ENCODE measurements at places on chromosomes 6 and 20.
A peak's percentile ranks its signal among the peaks of the same experiment; 100 is the strongest.

GRCh38 chr6:120994573-120994967 lies 339.7 kb downstream of the TBC1D32 start:
- no peak for DNase-seq

DNA sequence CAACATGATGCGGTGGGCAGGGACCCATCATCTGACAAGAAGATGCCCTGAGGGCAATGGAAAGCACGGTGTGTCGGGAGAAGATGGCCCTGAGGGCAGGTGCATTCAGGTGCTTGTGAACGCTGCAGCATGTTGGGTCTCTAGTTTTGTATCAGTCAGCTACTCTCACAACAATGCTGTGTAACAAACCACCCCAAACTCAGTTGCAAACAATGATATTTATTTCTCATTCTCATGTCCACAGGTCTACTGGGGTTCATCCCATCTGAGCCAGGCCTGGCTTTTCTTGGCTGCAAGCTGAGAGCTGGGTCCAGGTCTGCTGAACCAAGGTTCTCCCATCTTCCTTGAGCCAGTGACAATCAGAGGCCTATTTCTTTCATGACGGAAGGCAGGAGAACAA lies 461.6 kb downstream of the PREX1 start:
- DNase-seq = no peak

DNA sequence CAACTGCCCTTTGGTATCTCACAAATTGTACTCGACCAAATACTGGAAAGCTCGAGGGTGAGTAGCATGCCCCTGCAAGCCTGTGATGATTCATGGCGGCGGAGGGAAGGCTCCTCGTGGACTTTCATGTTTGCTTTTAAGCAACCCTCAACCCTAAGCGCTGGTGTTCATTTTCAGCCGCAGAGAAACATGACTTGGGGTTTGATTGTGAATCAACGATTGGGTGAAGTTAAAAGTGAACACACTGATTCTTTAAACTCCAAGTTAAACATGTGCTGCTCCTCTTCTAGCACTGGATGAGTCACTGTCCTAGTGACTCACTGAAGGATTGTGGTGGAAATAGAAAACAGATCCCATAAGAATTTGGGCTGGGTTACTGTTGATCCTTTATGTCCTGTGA lies 8.3 kb downstream of the CD109 start:
- DNase-seq = no peak

DNA sequence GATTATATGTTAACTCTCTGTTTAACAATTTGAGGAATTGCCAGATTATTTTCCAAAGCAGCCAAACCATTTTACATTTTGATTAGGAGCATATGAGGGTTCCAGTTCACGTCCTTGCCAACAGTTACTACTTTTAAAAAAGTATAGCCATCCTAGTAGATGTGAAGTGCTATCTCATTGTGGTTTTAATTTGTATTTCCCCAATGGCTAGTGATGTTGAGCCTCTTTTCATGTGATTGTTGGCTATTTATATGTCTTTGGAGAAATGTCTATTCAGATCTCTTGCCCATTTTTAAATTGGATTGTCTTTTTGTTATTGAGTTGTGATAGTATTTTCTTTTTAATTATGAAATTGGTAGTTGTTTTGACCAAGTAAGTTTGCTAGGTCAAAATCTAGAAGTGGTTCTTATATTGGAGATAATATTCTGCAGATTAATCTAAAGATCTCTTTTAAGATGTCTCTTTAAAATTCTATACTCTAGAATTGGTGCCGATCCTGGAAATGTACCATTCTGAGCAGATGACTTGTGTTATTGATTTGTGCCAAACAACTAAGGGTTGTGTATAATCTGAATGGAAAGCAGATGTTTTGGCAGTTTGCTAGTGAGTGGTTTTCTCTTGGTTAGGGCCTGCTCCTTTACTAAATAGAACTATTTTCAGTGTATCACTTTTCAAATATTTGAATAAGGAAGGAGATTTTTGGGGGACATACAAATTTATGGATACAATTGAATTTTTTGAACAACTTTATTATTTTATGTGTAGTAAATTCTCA lies 99.5 kb downstream of the CDKAL1 start:
- no peak for DNase-seq

GRCh38 chr6:129490521-129491255 lies 219.3 kb downstream of the ARHGAP18 start:
- DNase-seq = peak; percentile 2

DNA sequence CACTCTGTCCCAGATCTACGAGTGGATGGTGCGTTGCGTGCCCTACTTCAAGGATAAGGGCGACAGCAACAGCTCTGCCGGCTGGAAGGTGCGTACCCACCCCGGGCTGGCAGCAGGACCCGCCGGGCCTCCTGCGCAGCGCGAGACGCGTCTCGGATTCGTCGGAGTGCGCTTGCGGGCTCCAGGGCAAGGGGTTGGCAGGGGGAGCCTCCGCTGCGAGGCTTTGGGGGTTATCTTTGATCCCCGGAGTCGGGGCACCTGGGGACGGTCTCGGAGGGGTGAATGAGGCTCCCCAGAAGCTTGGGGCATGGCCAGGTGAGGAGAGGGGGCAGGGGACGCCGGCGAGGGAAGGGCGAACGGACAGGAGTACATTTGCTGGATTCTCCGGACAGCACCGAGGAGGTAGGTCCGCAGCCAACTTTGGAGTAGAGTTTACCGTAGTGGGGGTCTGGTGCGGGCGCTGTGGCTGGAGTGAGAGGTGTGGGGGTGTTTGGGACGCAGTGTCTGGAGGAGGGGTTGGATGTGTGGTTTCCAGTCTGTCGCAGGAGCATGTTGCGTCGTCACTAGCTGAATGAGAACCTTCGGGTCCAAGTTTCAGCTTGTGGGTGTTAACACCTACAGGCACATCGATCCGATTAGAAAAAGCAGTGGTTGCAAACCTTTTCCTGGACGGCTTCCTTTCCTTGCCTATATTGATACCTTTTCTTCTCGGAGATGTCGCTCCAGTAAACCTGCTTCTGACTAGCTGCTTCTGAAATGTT lies 1.2 kb downstream of the FOXO3 start:
- no peak for DNase-seq

DNA sequence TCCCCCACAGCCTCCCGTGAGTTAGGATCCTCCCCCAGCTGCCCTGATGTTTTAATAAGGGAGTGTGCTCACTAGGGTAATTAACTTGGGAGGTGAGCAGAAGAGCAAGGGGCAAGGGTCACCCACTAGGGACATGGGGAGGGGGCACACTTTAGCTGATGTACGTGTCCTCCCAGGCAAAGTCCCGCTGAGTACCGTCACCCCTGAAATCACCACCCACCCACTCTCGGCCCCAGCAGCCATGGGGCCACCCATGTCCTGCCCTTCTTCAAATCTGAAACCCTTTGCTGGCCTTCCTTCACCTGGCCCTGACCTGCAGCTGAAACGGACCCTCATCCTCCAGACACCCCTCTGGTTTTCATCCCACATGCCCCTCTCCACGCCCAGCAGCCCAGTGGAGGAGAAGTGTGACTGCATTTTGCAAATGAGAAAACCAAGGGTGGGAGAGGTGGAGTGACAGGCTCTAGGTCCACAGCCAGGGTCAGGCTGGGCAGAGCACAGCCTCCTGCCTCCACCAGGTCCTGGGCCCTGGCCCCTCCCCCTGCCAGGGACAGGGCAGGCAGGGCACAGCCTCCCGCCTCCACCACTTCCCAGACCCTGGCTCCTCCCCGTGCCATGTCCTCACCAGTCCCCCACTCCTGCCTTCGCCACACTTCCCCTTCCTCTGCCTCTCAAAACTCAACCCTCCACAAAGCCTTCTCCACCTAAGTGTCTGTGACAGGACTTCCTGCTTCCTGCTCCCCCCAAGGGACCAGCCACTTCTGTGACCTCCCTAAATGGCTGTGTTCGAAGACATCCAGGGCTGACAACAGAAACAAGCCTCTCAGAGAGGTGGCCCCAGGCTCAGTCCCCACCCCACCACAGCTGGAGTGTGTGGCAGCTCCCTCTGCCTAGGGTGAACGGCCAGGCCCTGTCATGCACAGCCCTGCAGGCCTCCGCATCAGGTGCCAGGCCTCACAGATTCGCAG lies 15.1 kb downstream of the ACSS1 start:
- DNase-seq = no peak

DNA sequence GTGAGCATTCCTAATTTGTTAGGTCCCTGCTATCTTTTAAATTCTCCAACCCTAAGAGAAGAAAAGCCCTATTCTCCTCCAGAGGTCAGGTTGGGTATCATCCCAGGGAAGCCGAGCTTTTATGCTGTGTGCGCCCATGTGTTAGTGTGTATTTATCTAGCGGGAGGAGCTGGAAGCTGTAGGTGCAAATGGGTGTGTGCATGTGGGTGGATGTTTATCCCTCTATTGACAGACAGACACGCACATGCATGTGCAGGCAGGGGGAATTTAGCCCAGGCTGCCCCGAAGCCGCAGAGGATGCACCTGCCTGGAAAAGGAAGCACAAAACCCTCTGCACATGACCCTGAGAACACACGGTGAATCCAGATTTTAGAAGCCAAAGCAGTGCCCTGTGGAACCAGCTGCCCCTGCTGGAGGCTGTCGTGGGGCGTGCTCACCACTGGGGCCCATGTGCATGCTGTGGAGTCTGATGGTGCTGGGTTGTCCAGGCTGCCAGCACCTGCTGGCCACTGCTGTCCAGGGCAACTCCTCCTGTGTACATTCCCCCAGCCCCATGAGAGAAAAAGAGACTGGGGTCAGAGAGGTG lies 397.5 kb downstream of the TAF4 start:
- no peak for DNase-seq

DNA sequence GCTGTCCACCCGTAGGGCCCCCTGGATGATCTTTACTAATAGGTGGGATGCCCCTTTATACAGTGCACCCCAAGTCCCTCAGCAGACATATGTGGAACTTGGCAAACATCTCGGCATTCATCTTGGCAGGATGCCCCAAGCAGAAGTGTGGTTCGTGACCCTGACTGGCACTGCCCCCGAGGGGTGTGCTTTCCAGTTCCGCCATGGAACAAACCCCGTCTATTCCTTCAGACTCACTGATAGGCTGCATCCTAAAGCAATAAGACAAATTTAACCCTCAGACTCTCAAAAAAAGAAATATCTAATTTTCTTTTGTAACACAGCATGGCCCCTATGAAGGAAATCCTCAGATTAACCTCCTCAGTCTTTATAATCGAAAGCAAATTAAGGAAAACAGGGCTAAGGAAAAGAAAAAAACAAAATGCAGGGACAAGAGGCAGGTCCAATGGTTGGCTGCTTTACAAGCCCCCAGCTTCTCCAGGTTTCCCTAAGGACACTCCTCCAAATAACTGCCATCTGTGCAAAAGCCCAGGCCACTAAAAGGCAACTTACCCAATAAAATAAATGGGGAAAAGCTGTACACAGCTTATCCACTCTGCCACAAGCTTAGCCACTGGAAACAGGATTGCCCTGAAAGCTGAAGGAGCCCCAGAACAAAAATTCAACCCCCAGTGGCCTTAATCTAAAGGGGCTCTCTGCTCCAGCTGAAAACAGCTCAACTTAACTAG lies 30.5 kb upstream of the RIPK1 start:
- DNase-seq = no peak

DNA sequence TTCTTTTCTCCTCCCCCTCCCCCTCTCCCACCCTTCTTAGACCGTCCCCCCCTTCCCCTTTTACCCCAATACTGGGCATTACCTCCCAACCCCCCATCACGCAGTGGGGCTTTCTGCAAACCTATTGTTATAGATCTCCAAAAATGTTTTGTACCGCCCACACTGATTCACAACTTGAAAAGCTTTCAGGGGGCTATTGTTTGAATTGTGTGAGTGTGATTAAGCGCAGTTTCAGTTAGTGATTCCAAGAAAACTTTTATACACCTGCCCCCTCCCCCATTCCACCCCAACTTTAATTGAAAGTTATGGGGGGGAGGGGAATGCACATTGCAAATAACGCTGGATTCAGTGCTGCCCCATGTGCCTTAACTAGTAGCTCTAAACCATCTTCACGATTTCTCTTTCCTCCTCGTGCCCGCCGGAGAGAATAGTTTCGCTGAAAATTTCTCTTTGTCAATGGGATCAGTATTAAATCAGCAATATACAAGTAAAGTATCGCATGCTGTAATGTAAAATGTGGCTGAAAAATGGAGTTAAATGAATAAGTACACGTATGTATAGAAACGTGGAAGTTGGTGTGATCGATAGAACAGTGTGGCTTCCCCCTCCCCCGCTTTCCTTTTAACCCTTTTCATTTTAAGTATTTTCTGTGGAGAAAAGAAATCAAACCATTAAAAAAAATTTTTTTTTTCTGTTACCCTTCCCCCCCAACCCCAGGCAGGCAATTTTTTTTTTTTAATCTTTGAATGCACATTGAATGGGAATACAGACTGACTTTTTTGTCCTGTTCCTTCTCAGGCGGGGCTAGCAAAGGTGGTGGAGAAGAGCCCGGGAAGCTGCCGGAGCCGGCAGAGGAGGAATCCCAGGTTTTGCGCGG lies 632 bp downstream of the LIN28B start:
- DNase-seq = no peak

DNA sequence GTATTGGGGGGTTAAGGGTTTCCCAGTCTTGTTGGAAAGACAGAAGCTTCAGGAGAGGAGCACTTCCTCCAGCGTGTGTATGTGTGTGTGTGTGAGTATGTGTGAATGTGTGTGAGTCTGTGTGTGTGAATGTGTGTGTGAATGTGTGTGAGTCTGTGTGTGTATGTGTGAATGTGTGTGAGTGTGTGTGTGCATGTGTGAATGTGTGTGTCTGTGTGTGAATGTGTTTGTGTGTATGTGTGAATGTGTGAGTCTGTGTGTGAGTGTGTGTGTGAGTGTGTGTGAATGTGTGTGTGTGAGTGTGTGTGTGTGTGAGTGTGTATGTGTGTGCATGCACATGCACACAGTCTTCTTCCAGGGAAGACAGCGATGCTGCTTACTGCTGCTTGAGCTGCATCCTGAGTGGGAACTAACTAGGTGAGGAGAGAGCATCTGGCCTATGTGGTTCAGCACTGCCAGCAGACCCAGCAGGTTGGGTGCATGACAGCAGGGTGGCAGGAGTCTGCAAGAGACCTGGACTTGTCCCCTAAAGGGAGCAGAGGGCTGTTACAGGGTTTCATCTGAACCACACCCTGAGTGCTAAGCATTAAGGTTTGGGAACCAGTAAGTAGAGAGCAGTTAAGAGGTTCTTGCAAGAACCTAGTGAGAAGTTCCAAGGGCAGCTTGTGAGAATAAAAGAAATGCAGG lies 22.7 kb upstream of the CCND3 start:
- DNase-seq = no peak

DNA sequence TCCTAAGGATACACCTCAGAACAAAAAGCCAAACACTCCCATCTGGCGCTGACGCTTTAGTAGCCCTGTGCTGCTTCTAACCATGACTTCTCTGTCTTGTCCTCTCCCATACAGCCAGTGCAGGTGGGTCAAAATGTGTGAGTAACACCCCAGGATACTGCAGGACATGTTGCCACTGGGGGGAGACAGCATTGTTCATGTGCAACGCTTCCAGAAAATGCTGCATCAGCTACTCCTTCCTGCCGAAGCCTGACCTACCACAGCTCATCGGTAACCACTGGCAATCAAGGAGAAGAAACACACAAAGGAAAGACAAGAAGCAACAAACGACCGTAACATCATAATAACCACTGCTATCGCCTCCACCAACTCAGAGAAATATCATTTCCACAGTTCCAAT lies 1.4 kb downstream of the DEFB132 start:
- DNase-seq = no peak

GRCh38 chr20:11429889-11430519 lies 487.7 kb upstream of the BTBD3 start:
- no peak for DNase-seq

- no peak for DNase-seq
Observed at GRCh38 chr6:153790876-153791473, 248.1 kb upstream of the OPRM1 start.

GRCh38 chr6:137705160-137706082 lies 161.6 kb upstream of the TNFAIP3 start:
- peak; percentile 38 for DNase-seq

GRCh38 chr6:105102186-105102585 lies 77.6 kb downstream of the POPDC3 start:
- no peak for DNase-seq

- DNase-seq = no peak
Observed at GRCh38 chr20:6829510-6830116, 62.1 kb downstream of the BMP2 start.
